ENCODE measurements at places on chromosomes 4 and X. TPM values are rescaled to one million over a fixed set of nuclear protein-coding genes. Genes with fewer than 3 reads are reported as not detected.

DNA sequence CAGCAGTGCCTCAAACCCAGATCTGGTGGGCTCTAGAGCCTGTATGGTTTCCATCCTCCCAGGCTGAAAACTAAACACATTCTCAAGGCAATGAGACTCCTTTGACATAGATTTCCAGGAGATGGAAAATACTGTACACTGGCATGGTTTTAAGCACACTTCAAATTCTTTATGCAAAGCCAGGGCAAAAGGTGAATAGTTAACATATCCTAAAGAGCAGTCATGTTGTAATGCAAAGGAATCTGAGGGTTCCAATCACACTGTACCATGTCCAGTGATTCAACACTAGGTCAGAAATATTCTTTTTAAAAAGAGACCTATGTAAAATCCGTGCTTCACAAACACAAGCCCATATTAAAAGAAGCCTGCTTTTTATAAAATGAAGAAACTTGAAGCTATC is 195.3 kb downstream of the QDPR start:
- no peaks in the 10 kb centered on the region for H3K27me3 ChIP-seq
- no peak overlapping the region for H3K27ac ChIP-seq
- H3K36me3 ChIP-seq: no peaks in the 10 kb centered on the region
- no peaks in the 10 kb centered on the region for H3K4me1 ChIP-seq

- no peak overlapping the region for H3K4me3 ChIP-seq
- no peak for DNase-seq
- no peaks in the 10 kb centered on the region for H3K27me3 ChIP-seq
- no peaks in the 10 kb centered on the region for H3K4me1 ChIP-seq
- H3K27ac ChIP-seq: no peak overlapping the region
- no peaks in the 10 kb centered on the region for H3K36me3 ChIP-seq
Observed at GRCh38 chrX:98350940-98351339, 1467.2 kb downstream of the RPA4 start.

DNA sequence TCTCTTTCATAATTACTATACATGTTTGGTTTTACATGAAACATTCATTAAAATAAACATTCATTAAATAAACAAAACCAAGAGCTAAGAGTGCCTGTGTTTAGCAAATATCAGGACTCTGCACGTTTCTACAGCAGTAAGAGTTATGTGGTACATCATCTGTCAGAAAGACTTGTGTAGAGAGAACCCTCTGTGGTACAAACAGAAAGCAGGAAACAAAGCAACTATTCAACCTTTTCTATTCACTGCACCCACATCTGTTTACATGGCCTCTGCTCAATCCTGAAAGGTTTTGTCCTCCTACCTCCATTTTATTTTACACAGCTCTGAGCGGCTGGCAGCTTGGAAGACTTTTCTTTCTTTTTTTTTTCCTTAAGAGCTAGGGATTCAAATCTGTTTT is 90.7 kb upstream of the PCDH18 start:
- H3K27me3 ChIP-seq: no peaks in the 10 kb centered on the region
- peak overlapping the region; percentile 44 for H3K27ac ChIP-seq
- DNase-seq: no peak
- no peaks in the 10 kb centered on the region for H3K36me3 ChIP-seq
- H3K4me1 ChIP-seq: peaks cover 17% of the 10 kb centered on the region
- peak overlapping the region; percentile 13 for H3K4me3 ChIP-seq

GRCh38 chr4:153509724-153510123 is 43.6 kb downstream of the TMEM131L start:
- H3K4me1 ChIP-seq: peaks cover 30% of the 10 kb centered on the region
- no peak overlapping the region for H3K4me3 ChIP-seq
- peaks cover 10% of the 10 kb centered on the region for H3K36me3 ChIP-seq

DNA sequence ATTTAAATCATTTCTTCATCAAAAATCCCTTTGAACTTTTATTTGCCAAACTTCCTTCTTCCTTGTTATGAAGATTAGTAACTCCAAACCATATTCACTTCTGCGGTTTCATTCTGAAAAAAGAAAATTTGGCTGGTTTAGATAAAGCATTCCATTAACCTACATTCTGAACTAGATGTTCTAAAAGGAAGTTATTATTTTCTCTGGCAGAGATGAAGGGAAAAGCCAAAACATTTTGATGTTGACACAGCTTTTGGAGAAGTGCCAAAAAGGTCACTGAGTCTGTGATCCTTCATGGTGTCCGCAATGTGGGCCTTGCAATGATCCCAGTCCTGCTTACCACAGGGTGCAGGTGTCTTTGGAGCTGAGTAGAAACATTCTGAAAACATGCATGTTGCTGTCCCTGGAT is 36.0 kb downstream of the CXCL8 start:
- no peaks in the 10 kb centered on the region for H3K36me3 ChIP-seq
- no peak overlapping the region for H3K27ac ChIP-seq
- no peak for DNase-seq
- no peak overlapping the region for H3K4me3 ChIP-seq

DNA sequence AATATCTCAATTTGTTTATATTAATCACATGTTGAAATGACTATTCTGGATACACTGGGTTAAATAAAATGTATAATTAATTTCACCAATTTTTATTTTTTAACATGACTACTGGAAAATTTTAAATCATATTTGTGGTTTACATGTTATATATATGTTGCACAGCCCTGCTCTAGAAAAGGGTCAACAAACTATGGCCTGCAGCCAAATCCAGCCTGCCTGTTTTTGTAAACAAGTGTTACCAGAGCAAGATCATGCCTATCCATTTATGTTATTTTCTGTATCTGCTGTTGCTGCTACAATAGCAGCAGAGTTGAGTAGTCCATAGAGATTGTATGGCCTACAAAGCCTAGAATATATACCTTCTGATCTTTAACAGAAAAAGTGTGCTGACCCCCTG is 1.2 kb downstream of the TCEANC start:
- H3K4me1 ChIP-seq: peaks cover 7% of the 10 kb centered on the region
- H3K27me3 ChIP-seq: no peaks in the 10 kb centered on the region
- no peaks in the 10 kb centered on the region for H3K36me3 ChIP-seq

DNA sequence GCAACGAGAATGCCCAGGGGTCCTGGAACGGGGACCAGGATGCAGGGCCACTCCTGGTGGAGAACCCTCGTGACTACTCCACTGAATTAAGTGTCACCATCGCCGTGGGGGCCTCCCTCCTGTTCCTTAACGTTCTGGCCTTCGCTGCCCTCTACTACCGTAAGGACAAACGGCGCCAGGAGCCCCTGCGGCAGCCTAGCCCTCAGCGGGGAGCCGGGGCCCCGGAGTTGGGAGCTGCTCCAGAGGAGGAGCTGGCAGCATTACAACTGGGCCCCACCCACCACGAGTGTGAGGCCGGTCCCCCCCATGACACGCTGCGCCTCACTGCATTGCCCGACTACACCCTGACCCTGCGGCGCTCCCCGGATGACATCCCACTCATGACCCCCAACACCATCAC is 24.9 kb downstream of the NLGN3 start:
- no peak overlapping the region for H3K4me3 ChIP-seq
- H3K4me1 ChIP-seq: peaks cover 6% of the 10 kb centered on the region
- no peak for DNase-seq
- H3K27me3 ChIP-seq: no peaks in the 10 kb centered on the region

Gene MAGEB17
- total RNA-seq: 0.26 TPM

Gene NXF2B
- 0.64 TPM for total RNA-seq

Gene CLDN34
- 0.86 TPM for total RNA-seq

Gene RBM41
- 22.9 TPM for total RNA-seq
